ENCODE measurements at places on chromosomes 7 and 10.

DNA sequence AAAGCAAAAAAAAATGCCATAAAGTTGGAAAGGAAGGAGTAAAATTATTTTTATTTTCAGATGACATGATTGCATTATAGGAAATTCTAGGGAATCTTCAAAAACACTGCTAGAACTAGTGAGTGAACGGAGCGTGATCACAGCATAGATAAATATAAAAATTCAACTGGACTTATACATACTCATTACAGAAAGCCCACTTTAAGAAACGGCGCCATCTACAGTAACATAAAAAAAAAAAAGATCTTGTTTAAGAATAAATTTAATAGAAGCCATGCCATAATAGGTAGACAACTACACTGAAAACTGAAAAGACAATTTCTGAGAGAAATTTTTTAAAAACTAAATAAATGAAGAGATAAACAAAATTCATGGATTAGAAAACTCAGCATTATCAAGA lies 623.1 kb upstream of the MGMT start:
- DNase-seq, result no peak

- DNase-seq, result no peak
Measured at GRCh38 chr10:22464966-22465629, 119.8 kb downstream of the SPAG6 start.

DNA sequence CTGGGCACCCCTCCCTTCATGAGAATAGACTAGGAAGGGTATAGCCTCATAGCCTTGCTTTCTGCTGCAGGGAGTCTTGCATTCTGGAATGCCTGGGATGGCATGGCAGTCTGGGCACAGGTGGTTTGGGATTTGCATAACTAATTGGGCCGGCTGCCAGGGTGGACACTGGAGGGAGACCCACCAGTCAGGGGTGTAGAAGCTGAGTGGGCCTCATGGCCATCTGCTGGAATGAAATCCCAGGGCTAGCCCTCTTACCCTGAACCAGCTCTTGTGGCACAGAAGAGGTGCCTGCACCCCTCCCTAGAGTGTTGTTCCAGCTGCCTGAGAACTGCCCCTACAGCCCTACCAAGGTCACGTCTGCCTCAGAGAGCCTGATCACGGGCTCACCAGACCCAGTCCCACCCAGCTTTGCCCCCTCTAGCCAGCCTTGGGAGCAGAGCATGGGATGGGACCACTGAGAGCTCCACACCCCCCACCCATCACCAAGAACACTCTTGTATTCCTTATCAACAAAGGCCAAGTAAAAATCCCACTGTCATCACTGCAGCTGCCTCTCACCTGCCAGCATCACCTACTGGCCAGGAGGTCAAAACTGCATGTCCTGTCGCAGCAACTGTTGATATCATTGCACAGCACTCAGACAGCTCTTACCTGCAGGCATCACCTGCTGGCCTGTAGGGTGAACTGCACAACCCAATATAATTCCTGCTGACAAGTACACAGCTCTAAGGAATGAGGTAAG lies 148.9 kb downstream of the ZEB1 start:
- DNase-seq, result no peak

GRCh38 chr7:26127411-26127810 lies 24.6 kb upstream of the NFE2L3 start:
- no peak for DNase-seq

DNA sequence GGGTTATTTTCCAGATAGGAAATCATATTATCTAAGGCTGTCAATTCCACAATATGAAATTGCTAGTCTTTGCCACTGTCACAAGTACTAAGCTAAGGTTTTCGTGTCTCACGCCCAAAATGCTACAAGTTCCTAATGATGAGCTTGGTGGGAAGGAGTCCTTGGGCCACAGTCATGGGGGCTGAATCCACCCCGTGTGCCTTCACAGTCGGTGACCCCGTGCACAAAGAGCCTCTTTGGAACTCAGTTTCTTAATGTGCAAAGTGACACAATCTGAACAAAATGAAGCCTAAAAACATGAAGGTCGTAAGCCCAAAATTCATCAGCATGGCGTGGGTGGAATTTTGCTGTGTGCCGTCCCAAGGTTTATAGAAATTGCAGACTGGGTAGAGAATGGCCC lies 337.0 kb upstream of the GALNT17 start:
- DNase-seq, result no peak

- DNase-seq, result no peak
Measured at GRCh38 chr10:29397221-29397620, 108.4 kb downstream of the LYZL1 start.

DNA sequence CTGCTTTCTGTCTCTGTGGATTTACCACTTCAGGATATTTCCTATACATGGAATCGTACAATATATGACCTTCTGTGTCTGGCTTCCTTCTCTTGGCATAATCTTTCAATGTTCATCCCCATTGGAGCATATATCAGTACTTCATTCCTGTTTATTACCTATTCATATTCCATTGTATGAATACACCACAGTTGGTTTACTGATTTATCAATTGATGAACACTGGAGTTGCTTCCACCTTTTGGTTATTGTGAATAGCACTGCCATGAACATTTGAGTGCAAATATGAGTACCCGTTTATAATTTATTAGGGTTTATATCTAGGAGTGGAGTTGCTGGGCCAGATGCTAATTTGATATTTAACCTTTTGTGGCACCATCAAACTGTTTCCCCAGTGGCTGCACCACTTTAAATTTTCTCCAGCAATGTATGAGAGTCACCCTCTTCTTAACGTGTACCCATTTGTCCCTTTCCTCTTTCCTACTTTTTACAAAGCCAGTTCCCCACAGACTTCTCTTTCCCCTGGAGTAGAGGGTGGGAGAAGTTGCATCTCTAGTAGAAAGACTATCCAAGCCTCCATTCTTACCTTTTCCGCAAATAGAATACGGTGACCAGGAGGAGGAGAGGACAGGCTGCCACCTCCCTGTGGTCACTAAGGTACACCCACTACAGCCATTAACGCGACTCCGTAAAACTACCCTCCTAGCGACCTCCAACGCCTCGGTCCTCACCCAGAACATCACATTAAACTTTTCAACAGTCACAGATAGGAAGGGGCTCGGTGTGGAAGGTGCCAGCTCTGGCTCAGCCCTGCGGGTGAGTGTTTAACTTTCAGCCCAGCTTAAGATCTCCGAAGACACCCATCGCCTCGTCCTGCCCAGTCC lies 25.6 kb downstream of the SCD start:
- no peak for DNase-seq

- no peak for DNase-seq
Measured at GRCh38 chr7:146119002-146119401, 2.4 kb downstream of the CNTNAP2 start.

GRCh38 chr10:8137726-8138125 lies 83.2 kb downstream of the GATA3 start:
- DNase-seq, result no peak

GRCh38 chr10:8365935-8366911 lies 311.7 kb downstream of the GATA3 start:
- DNase-seq, result no peak

GRCh38 chr10:44757551-44758205 lies 153.5 kb upstream of the TMEM72 start:
- no peak for DNase-seq

DNA sequence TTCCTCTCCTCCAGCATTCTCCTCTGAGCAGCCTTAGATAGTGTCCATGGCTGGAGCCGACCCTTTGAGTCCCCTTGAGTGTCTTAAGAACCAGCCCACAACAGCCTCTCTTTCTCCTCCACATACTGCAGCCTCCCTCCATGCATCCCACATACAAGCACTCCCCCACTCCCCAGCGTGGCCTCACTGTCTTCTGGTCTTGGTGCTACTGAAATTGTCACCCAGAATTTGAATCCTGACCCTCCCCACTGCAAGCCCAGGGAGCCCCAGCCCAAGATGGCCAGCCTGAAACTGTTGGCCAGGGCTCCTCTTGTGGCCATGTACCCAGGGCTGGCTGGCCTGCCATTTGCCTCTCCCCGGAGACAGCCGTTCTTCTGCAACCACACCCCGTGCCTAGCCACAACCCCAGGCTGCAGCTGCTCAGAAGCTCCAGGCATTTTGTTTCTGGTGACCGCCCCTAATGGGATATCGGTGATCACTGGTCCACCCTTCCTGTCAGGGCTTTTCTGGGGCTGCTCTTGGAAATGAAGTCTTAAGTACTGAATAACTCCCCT lies 18.8 kb upstream of the SH2D4B start:
- DNase-seq, result no peak

DNA sequence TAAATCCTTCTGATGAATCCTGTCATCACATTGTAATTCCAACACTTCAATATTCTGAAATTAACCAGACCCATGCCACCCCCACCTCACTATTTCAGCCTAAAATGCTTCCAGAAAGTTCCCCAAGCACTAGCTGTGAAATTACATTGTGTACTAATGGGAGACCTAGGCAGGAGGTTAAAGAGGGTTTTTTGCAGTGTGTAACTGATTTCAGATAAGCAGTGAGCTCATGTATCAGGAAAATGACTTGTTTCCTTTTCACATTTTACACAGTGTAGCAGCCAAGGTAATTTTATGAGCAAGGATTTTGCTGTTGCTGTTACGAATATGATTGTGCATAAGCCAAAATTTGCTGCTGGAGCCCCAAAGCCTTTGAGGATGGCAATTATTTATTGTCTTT lies 129.0 kb downstream of the INHBA start:
- no peak for DNase-seq

DNA sequence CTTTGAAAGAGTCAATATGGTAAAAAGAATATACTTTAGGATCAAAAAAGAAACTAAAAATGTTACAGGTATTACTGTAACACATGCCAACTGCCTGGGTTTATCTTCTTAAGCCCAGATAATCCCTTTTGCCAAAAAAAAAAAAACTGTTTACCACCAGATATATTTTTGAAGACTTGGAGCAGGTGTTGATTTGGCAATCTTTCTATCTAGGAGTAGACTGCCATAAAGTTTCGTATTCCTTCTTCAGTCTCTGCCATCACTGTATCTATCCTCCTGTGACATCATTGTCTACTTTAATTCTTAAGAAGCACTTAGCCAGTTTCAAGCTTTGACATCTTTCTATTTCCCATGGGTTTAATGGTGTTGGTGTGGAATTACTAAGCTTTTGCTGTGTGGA lies 161.0 kb downstream of the ST7 start:
- DNase-seq, result no peak

DNA sequence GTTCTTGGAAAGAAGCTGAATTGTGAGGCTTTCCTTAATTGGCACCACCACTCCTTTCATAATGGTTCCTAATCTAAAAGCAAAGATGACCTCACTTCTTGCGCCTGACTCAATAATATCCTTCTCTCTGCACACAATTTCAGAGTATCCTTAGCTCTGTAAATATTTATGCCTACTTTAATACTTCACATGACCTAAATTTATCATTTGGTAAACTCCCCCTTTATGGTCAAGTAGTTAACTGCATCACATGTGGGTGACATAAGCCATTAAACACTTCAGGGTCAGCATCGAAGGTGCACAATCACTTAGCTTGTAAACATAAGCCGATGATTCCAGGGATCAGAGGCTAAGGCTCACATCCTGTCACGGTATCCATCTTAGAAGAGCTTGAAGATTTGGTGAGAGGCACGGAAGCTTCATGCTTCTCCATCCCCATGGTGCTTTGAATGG lies 7.3 kb upstream of the RHOBTB1 start:
- no peak for DNase-seq

DNA sequence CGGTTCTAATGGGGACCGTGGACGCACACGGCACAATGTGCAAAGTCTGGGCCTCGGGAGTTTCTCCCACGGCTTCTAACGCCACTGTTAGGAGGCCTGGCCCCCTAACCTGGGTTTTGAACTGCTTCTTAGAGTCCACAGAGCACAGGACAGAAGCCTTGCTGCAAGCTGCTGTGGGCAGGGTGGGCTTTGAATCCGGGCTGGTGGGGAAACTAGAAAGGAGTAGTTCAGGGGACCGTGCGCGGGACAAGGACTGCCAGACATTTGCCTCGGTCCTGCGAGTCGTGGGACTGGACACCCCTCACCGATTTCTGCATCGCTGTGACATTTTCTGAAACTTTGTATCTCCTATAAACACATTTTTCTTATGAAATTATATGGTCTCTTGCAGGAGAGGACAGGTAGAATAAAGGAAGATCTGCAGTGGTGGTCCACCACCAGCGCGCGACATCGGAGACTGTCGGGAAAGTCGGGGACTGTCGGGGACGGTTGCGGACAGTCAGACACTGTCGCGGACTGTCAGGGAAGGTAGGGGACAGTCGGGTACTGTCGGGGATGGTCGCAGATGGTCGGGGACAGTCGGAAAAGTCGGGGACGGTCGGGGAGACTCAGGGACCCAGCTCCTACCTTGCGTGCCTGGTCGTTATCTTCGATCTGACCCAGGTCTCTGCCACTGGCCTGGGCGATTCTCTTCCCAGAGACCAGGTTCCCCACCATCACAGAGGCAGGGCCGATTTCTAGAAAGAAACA lies 222.1 kb downstream of the ZMYND11 start:
- DNase-seq, result no peak

All from omental fat pad (tissue), 4 donors.